Tibial nerve (tissue), 4 donors: ENCODE measurements at places on chromosomes 12 and 14.
A peak's percentile ranks its signal among the peaks of the same experiment; 100 is the strongest.

GRCh38 chr14:91753501-91754128 lies 21.7 kb upstream of the CATSPERB start:
- no peak for DNase-seq

GRCh38 chr14:53491884-53492277 lies 338.8 kb upstream of the DDHD1 start:
- no peak for DNase-seq

GRCh38 chr12:69298947-69299346 lies 49.2 kb upstream of the LYZ start:
- DNase-seq, result no peak

DNA sequence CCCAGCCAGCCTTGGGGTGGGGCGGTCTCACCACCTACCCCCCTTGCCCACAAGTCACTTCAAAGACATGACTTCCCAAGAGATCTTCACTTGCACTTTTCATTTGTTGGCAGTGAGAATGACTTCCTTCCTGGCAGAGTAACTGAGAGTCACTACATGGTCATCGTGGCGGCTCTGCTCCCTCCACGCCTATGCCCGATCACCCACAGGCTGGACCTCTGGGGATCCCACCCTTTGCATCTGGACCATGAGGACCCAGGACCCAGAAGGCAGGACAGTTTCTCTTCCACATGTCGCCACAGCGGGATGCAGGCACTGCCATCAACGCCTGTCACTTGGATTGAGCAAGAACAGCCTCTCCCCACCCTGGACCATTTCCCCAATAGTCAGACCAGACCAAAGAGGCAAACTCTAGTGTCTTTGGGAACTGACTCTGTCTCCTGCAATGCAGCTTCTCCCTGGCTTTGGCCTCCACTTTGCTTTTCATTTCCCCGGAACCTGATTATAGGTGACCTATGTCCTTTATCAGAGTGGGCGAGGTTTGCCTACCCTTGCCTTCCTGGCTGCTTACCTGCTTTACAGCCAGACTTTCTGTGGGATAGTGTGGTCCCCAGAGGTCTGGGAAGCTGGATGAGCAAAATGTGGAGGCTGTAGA lies 3.6 kb downstream of the VDR start:
- no peak for DNase-seq

DNA sequence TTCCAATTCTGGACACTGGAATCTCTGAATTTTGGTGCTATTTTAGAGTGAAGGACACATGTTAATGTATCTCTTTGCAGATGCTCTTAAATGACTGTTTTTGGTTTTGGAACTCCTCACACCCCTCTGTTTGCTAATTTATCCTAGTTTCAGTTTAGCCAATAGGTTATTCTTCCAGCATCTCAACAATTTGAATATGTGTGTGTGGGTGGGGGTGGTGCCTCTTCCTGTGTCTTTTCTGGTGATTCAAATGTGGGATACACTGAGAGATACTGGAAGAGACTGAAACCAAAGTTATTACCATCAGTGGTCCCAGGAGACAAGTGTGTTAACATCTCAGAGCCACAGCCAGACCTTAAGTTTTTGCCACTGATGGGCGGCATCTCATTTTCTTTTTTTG lies 1317.4 kb upstream of the TMEM132C start:
- no peak for DNase-seq

GRCh38 chr14:65159281-65160062 lies 57.2 kb upstream of the MAX start:
- DNase-seq, result no peak

DNA sequence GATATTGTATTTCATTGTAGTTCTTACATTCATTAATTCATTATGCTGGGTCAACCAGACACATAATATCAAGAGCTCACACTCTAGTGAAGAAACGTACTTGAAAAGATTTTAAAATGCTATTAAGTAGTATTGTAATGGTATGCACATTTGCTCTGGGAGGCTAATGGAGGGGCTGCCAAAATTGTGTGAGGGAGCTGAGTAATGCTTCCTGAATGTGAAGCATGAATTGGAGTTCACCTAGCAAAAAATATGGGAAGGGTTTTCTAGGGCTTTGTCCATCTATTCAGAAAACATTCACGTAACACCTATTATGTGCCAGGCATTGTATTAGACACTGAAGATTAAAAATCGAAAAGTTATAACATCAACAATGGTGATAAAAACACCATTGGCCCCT lies 403.8 kb upstream of the PDE3A start:
- no peak for DNase-seq

DNA sequence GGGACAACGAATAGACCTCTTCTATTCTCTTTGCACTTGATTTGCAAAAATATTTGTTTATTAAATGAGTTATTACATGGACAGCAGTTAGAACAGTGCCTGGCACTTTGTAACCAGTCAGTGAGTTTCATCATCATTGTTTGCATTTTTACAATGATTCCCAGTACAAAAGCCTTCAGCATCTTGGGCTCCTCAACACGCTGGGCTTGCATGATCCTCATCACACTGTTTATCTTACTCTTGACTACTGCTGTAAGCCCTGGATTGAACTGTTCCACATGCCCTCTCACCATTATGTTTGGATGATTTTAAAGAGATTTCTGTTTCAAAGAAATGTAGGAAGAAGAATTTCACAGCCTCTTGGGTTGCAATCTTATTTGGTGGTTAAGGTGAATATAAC lies 204.3 kb downstream of the PELI2 start:
- DNase-seq, result no peak

DNA sequence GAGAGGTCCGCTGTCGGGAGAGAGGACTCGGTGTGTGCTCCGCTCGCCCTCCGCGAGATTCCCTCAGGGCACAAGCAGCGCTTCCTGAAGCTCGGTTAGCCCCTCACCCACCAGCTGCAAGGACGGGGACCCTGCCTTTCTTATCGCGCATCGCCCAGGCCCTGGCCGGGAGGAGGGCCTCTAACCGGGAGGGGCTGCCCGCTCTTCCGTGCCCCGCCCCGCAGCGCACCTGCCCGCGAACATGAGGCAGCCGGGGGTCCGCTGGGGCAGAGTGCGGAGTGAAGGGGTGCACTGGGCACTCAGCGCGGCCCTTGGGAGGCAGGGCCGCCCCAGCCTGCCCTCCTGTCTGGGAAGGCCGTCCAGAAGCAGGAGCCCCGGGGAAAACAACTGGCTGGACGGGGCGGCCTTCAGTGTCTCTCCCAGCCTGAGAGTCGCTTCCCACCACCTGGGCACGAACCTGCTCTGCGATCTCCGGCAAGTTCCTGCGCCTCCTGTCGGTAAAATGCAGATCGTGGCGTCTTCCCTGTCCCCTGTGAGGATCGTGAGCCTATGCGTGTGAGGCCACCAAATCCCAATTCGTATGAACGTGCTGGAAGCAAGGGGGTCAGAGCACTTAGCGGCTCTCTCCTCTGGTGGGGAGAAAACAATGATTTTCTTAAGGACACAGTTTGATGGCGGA lies 28.0 kb upstream of the ADIPOR2 start:
- DNase-seq, result no peak

DNA sequence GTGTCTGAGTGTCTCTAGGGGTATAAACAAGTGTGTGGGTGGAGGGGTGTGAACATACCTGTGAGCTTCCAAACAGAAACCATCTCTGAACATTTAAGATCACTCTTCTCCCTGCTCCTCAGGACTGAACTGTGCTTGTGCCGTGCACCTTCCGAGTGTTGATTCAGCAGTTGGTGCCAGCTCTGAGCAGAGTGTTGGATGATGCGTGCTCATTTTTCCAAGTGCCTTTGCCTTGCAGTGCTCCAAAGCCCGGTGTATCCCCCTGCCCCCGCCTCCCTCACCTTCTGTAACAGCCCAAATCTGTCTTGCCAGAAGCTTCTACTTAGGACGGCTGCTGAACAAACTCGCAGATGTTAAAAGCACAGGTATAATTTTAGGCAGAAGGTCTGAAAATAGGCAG lies 4.4 kb downstream of the WSCD2 start:
- DNase-seq, result no peak

- DNase-seq, result no peak
Measured at GRCh38 chr14:103257211-103257962, 76.7 kb upstream of the EIF5 start.

GRCh38 chr12:75727577-75727976 lies 216.2 kb upstream of the KRR1 start:
- DNase-seq, result no peak

DNA sequence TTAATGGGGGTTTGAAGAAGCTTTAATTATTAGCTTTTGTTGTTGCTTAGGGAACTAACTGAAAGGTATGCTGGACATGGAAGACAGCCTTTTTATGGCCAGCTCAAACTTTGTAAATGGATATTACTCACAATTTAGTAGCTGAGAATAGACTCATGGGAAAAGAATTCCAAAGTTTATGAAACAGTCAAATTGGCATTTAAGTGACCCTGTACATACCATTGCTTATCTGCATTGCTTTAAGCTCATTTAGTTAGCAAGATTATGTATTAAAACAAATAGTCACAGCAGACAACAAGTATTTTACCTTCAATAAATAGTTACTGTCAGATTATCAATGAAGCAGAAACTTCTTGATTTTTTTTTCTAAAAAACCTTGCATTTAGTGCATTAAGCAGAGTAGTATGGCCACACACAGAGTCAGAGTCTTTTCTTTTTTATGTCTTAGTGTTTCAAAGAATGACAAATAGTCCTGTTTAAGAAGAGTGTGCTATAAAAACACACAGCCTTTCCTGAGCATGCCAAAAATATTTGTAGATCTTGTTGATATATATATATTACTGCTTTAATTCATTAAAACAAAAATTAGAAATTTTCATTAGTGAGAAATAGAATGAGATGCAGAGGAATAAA lies 102.2 kb downstream of the TTC6 start:
- DNase-seq, result no peak

GRCh38 chr14:99420711-99421110 lies 59.9 kb downstream of the SETD3 start:
- no peak for DNase-seq

DNA sequence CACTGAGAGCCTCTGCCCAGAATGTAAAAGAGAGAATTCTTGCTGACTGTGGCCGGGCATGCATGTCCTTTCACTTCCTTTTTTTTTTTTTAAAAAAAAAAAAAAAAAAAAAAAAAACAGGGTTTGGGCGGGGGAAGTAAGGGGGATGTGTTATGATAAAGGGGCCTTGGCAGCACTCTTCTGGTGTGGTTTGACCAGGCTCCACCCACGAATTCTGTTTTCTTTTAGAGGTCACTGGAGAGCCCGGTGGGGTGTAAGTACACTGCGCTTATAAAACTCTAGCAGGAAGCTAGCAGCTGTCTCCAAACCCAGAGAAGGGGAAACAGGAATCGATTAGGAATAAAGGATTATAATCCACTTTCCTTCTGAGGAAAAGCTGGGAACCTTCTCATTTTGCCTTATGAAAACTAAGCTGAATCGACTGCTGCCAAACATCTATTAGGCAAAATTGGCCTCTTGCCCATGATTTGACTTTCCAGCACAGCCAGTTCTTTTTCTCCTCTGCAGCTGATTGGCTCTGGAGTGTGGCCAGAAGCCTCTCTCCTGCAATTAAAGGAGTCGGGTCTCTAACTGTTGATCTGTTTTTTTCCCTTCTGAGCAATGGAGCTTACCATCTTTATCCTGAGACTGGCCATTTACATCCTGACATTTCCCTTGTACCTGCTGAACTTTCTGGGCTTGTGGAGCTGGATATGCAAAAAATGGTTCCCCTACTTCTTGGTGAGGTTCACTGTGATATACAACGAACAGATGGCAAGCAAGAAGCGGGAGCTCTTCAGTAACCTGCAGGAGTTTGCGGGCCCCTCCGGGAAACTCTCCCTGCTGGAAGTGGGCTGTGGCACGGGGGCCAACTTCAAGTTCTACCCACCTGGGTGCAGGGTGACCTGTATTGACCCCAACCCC lies 27.7 kb upstream of the HIGD1C start:
- peak; percentile 99 for DNase-seq

DNA sequence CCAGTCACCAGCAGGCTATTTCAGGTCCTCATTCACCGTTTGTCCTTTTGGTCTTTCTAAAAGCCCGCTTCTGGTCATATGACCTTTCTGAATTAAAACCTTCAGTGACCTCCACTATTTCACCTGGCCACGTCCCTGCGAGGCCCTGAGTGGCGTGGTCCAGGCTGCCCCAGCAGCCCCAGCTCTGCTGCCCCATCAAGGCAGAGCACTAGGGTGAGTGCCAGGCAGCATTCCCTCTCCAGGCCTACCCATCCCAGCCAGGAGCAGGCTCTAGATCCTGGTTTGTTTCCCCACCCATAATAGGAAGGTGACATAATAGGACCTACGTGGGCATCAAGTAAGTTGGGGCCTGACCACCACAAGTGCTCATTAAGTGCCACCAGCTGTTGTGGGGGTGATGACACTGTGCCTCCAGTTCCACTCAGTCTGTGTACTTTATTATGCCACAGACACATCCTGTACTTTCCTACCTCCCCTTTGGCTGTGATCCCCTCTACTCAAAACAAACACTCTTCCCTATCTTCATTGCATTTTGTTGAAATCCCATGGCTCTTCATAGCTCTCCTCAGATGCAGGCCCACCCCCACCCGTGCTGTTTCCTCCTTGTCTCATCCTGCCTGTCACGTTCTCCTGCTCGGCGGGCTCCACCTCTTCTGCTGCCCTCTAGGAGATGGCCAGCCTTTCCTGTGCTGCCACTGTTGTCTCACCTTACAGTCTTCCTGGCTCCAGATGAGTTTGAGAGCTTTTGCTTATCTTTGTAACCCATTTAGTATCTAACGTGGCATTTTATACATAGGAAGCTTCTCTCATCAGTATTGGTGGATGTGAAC lies 21.4 kb downstream of the CKB start:
- no peak for DNase-seq

DNA sequence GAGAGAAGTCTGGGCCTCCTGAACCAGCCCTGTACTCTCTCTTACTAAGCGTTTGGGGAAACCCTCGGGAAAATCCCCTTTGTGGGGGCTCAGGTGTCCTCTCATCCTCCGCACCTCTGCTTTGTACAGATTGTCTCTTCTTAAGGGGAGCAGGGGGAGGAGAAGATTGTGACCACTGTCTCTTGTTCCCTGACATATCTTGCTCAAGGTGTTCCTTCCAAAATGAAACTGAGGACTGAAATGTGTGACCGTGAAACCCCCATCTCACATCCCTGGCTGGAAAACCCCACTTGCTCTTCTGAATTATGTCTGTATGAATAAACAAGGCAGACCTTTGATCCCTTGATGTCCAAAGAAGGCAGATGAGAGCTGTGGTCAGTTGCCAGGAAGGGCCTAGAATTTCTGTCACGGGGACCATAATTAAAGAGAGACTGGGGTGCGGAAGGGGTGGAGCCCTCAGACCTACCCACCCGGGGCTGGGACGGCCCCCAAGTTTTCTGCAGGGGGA lies 369.8 kb downstream of the AACS start:
- DNase-seq, result no peak

GRCh38 chr14:67738740-67739504 lies 37.2 kb downstream of the RDH12 start:
- DNase-seq, result peak; percentile 82

DNA sequence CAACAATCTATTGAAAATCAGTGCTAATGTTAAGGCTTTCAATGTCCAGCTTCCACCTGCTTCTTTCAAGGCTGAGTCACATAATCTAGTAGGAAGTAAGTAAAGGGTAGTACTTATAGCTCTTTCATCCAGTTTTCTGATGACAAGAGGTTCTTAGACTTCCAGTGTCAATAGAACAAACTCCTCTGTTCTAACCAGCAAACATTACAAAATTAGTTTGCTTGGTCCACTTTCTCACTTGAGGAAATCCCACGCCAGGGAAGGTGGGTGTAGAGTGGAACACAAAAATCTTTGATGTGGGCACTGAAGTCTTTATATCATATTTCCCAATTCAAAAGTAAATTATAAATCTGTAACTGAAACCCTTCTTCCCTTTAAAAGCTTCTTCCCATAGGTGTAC lies 2.6 kb downstream of the NPC2 start:
- DNase-seq, result no peak
